Mesothelial cell of epicardium (in vitro differentiated cells): ENCODE measurements at places on chromosomes 13 and 19.

- H3K4me1 ChIP-seq = no peaks in the 10 kb centered on the region
- H3K36me3 ChIP-seq = peaks cover 43% of the 10 kb centered on the region
- no peak for DNase-seq
- H3K27ac ChIP-seq = no peak overlapping the region
- no peaks in the 10 kb centered on the region for H3K27me3 ChIP-seq
Measured at GRCh38 chr19:49997709-49998108, 27.5 kb downstream of the VRK3 start.

DNA sequence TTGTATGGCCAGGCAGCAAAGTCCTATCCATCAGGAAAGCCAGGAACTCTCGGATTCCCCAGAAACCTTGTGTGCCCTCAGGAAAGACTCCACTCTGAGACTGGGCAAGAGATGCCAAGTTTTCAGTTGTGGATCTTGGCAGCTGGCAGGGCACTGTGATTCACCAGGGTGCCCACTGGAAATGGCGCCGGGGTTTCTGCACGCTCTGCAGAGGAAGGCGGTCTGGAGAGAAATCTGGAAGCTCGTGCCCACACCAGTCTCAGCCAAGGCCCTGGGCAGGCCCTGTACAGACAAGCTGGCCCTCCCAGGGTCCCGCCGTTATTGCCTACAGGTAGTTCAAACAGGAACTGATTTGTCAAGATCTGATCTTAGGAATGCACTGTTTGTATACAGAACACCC lies 4.9 kb downstream of the NAPA start:
- no peak for DNase-seq
- no peaks in the 10 kb centered on the region for H3K27me3 ChIP-seq
- no peak overlapping the region for H3K27ac ChIP-seq
- H3K4me1 ChIP-seq = peaks cover 28% of the 10 kb centered on the region
- no peaks in the 10 kb centered on the region for H3K36me3 ChIP-seq
- no peak overlapping the region for H3K4me3 ChIP-seq

- H3K36me3 ChIP-seq = peaks cover 42% of the 10 kb centered on the region
- no peak for DNase-seq
- H3K4me1 ChIP-seq = peaks cover 12% of the 10 kb centered on the region
- no peak overlapping the region for H3K27ac ChIP-seq
Measured at GRCh38 chr19:53182202-53182601, 11.0 kb downstream of the ZNF665 start.

GRCh38 chr13:23504180-23504579 lies 66.0 kb upstream of the TNFRSF19 start:
- no peaks in the 10 kb centered on the region for H3K27me3 ChIP-seq
- peaks cover 61% of the 10 kb centered on the region for H3K4me1 ChIP-seq
- no peaks in the 10 kb centered on the region for H3K36me3 ChIP-seq
- peak overlapping the region; percentile 96 for H3K27ac ChIP-seq

GRCh38 chr13:30002577-30002976 lies 152.2 kb upstream of the UBL3 start:
- H3K4me3 ChIP-seq = no peak overlapping the region

DNA sequence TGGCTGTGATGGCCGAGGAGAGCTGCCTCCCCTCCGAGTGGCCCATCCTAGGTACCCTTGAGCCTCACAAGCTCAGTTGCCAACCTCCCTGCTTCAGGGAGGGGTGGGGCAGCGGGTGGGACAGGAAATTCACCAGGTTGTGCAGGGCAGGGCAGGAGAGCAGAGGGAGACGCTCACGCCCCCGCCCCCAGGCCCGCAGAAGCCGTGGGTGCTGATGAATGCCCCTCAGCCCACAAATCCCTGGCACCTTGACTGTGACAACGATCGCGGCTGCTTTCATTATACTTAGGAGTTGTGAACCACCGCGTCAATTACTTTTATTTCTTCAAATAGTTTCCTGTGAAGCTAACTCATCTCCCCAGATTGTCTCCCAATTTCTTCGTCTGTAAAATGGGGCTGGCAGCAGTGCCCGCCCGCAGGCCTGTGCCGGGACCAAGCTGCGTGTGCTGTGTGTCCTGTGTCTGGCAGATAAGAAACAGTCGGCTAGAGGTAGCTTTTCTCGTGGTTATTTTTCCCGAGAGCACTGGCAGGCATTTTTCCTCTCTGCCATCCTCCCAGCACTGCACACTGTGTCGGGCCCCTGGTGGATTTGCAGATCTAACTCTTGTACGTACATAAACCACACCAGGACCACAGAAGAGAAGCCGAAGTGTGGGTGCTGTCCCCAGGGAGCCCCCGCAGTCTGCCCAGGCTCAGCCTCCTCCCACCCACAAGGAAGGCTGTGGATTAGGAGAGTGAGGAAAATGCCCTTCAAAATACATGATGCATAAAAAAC lies 7.9 kb upstream of the RASA3 start:
- H3K27ac ChIP-seq = no peak overlapping the region
- no peaks in the 10 kb centered on the region for H3K36me3 ChIP-seq
- no peak overlapping the region for H3K4me3 ChIP-seq
- no peak for DNase-seq
- no peaks in the 10 kb centered on the region for H3K4me1 ChIP-seq
- no peaks in the 10 kb centered on the region for H3K27me3 ChIP-seq

- H3K4me3 ChIP-seq = no peak overlapping the region
- no peaks in the 10 kb centered on the region for H3K27me3 ChIP-seq
- no peak for DNase-seq
- H3K36me3 ChIP-seq = peaks cover 72% of the 10 kb centered on the region
- no peaks in the 10 kb centered on the region for H3K4me1 ChIP-seq
- no peak overlapping the region for H3K27ac ChIP-seq
Measured at GRCh38 chr19:56423276-56423984, 19.3 kb downstream of the ZNF583 start.

- DNase-seq = no peak
- H3K27me3 ChIP-seq = no peaks in the 10 kb centered on the region
- H3K4me1 ChIP-seq = peaks cover 15% of the 10 kb centered on the region
- no peak overlapping the region for H3K4me3 ChIP-seq
Measured at GRCh38 chr19:18299654-18300053, 18.2 kb upstream of the JUND start.

DNA sequence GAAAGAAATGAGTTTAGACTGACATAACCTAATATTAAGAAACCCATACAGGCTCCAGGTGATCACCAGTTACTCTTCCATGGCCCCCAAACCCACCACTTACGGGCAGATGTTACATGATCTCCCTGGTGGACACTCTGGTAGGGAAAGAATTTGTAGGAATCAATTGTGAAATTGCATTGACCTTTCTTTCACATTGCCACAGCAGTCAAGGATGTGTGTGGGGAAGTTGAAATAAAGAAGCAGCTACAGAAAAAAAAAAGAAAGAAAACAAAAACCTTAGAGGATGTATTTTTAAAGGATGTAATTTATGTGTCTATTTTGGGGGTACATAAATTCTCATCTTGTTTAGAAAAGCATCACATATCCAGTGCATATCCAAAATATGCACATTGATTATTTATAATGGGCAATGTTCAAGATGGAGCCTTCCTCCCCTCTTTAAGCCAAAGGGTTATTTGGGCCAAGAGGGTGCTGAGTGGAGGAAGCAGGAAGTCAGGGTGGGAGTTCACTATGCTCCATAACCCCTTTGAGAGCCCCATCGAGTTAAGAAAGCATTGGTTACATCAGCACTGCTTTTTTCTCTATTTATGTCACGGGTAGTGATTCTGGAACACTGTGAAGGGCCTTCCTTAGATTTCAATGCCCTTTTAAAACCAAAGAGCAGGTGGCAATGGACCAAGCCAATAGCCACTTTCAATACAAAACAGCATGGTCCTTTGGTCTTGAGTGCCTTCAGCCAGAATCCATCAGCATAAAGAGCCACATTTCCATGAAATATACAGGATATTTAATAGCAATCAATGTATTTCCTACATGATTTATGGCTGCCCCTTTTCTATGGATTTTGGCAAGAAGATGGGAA lies 169.6 kb downstream of the LACC1 start:
- no peak overlapping the region for H3K27ac ChIP-seq
- H3K36me3 ChIP-seq = no peaks in the 10 kb centered on the region
- peaks cover 9% of the 10 kb centered on the region for H3K27me3 ChIP-seq
- no peak overlapping the region for H3K4me3 ChIP-seq
- DNase-seq = no peak

DNA sequence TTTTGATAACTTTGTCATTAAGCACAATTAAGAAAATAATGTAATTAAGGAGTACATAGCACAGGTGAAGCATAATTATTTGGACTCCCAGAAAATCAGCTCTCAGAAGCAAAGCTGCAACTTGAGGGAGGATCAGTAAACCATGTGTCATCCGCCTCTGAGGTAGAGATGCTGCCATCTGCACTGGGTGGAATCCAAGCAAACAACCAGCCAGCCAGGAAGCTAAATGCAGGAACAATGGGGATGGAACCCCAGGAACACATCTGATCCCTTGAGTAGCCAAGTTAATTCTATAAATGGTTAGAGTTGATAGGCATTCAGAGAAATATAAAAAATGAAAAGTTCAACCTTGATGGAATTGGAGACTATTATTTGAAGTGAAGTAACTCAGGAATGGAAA lies 520.2 kb downstream of the RFC3 start:
- no peaks in the 10 kb centered on the region for H3K36me3 ChIP-seq
- no peak overlapping the region for H3K4me3 ChIP-seq
- H3K27ac ChIP-seq = no peak overlapping the region
- no peak for DNase-seq
- H3K27me3 ChIP-seq = no peaks in the 10 kb centered on the region
- H3K4me1 ChIP-seq = no peaks in the 10 kb centered on the region

GRCh38 chr13:72397265-72397664 lies 330.2 kb downstream of the MZT1 start:
- H3K4me3 ChIP-seq = no peak overlapping the region
- peaks cover 13% of the 10 kb centered on the region for H3K4me1 ChIP-seq
- no peaks in the 10 kb centered on the region for H3K36me3 ChIP-seq

DNA sequence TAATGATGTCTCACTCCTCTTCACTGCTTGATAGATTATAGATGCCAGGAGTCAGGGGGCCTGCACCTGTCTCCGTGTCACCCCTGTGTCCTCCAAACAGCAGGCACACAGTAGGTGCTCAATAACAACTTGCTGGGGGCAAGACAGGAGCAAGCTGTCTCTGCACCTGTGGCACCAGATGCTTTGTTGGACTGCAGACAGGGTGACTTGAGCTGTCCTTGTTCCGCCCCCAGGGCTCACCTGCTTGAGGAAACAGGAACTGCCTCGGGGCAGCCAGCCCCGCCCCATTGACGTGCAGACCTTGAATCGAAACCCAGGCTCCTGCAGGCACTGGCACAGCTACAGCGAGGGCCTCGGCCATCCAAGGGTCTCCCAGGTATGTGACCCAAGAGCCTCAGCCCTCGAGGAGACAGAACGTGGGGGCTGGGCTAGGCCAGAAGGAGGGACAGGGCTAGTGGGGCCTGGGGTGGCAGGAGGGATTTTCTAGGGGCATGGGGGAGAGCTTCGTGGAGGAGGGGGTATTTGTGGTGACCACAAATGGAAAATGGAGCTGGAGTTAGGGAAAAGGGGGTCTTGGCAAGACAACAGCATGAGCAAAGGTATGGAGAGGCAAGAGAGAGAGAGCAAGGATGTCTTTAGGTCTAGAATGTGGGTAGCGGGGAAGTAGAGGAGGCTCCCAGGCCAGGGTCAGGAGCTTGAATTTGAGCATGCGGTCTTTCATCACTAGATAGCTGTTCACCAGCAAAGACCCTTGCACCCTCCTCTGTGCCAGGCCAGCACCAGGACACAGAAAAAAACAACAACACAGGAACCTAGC lies at the start of gene HSH2D:
Gene HSH2D, plus strand, starts transcription at position 287 of the 817 bp plus-strand sequence. CDS start 5,066 bp downstream, outside the sequence.
- H3K27me3 ChIP-seq = peaks cover 2% of the 10 kb centered on the region
- H3K27ac ChIP-seq = no peak within 1 kb of the TSS
- no peak within 1 kb of the TSS for H3K4me3 ChIP-seq

DNA sequence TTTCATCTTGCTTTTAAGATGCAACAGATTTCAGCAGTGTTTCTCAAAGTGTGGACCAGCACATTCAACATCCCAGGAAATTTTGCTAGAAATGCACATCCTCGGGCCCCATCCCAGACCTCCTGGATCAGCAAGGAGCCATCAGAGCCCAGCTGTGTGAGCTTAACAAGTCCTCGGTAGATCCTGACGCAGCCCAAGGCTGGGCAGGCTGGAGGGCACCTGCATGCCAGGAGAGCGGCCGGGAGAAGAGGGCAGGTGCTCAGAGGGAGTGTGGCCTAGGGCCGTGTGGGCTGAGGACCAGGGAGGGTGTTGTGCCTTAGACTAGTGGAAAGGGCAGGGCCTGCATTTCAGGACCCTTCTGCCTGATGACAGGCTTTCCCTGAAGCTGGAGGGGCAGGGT lies 2.2 kb upstream of the MCF2L start:
- H3K27me3 ChIP-seq = peaks cover 30% of the 10 kb centered on the region
- no peak for DNase-seq
- H3K4me3 ChIP-seq = no peak overlapping the region
- no peak overlapping the region for H3K27ac ChIP-seq
- no peaks in the 10 kb centered on the region for H3K36me3 ChIP-seq

DNA sequence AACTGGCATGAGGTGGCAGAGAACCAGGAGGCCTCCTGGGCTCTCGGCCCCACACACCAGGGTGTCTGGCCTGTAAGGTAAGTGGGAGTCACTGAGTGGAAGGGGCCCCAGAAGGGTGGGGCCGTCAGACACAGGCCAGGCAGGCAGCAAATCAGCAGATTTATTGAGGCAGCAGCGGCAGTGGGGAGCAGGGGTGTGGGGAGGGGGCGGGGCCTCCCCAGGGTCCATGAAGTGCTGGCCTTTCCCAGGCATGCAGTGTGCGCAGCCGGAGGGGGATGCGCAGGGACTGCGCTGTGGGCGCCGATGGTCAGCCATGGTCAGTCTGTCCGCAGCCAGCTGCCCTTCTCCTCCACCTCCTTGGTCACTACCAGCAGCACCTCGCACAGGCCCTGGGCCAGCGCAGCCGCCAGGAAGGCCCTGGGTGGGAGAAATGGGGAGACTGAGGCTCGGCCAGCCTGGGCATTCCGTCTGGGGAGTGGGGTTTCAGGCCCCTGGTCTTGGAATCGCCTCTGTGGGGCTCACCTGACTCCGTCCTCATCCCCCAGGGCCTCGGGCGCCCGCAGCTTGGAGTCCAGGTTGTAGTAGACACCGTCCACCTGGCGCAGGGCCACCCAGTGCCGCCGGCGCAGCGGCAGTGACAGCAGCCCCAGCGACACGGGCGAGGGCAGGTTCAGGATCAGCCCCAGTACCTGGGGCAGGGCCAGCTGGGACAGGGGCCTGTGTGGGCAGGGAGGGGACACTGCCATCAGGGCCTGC lies 5.0 kb downstream of the JOSD2 start:
- no peak overlapping the region for H3K27ac ChIP-seq
- no peak for DNase-seq
- peaks cover 4% of the 10 kb centered on the region for H3K4me1 ChIP-seq
- peaks cover 2% of the 10 kb centered on the region for H3K36me3 ChIP-seq
- peaks cover 8% of the 10 kb centered on the region for H3K27me3 ChIP-seq
- H3K4me3 ChIP-seq = no peak overlapping the region
